ENCODE measurements at places on chromosomes 13 and 19. TPM values are rescaled to one million over a fixed set of nuclear protein-coding genes. Genes with fewer than 3 reads are reported as not detected.

The KISS1R gene
- not detected for total RNA-seq

The AMER2 gene
- not detected for total RNA-seq

The ZNF844 gene
- total RNA-seq = 0.24 TPM

The P2RY11 gene
- total RNA-seq = 1.8 TPM

The ZNF665 gene
- total RNA-seq = not detected

The ZNF85 gene
- 9.4 TPM for total RNA-seq

The ASPDH gene
- not detected for total RNA-seq

The TSSK6 gene
- total RNA-seq = 4.1 TPM

The RFPL4AL1 gene
- not detected for total RNA-seq

The KDELR1 gene
- 155 TPM for total RNA-seq

The PLPP2 gene
- total RNA-seq = 128 TPM

GRCh38 chr13:43132257-43132656 is 108.9 kb downstream of the DNAJC15 start:
- no peak for DNase-seq

- DNase-seq = no peak
Measured at GRCh38 chr19:1396768-1397679, 4.3 kb downstream of the GAMT start.

GRCh38 chr13:51327961-51328360 is 11.5 kb upstream of the SERPINE3 start:
- DNase-seq = no peak

- DNase-seq = peak; percentile 11
Measured at GRCh38 chr13:48165063-48165462, 67.9 kb upstream of the ITM2B start.

- no peak for DNase-seq
Measured at GRCh38 chr13:61410266-61410665, 5.4 kb downstream of the PCDH20 start.

- peak; percentile 10 for DNase-seq
Measured at GRCh38 chr13:37869506-37869755, 141 bp downstream of the TRPC4 start.

- DNase-seq = no peak
Measured at GRCh38 chr19:10320602-10321416, 5.0 kb upstream of the FDX2 start.

DNA sequence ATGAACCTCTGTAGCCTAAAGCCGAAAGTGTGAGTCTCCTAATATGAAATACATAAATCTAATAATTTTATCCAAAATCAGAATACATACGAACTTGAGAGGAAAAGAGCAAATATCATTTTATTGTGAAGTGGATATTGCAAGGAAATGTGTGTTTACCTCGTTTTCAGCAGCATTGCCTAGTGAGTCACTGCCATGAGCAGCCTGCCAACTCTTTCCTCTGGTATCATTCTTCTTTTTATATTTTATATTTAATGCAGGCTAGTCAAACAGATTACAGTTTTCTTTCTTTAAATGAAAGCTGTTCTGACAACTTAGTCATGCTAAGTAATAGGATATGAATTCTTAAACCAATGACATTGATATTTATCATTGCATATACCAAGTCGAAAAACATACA is 44.2 kb downstream of the EDNRB start:
- DNase-seq = no peak

GRCh38 chr13:113557013-113557412 is 27.5 kb upstream of the TFDP1 start:
- DNase-seq = no peak

DNA sequence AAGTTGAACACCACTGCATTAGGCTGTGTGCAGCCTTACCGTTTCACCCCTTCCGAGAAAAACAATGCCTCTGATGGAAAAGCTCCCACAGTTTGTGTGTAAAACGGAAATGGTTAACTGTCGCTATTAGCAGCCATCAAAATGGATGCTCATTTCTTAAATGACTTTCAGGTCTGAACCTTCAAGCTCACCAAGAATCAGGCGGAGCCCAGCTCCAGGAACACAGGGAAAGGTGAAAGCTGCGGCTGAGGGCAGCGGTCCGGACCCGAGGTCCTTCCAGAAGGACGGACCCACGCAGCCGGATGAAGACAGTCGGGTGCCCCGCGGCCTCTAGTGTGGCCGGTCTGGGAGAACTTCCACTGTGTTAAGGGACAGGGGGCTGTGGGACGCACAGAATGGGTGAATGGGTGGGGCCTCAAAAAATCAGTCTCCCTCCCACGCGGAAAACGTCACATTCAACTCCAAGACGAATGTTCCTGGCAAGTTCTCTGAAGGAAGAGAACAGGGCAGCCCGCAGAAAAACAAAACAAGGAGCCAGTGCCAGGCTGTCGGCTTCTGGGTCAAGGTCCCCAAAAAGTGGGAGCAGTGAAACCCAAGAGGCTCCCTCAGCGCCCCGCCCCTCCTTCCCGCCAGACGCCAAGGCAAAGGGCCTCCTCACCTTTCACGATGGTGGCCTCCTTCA is 4.9 kb downstream of the IRS2 start:
- peak; percentile 47 for DNase-seq

DNA sequence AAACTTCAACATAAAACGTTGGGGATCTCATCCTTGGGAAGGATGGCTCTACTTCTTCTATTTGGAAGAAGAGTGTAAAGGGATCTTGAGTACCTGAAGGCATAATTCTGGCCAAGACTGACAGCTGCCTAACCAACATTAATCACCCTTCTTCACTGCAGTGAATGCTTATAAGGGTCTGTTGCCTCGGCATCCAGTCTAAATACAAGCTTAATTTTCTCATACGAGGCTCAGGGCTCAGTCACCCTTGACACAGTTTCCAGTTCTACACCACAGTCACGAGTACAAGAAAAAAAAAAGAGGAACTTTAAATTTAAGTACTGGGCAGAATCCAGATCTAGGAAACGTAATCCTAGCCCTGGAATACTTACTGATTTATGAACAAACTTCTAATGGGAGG is 9.0 kb downstream of the FPR3 start:
- no peak for DNase-seq

DNA sequence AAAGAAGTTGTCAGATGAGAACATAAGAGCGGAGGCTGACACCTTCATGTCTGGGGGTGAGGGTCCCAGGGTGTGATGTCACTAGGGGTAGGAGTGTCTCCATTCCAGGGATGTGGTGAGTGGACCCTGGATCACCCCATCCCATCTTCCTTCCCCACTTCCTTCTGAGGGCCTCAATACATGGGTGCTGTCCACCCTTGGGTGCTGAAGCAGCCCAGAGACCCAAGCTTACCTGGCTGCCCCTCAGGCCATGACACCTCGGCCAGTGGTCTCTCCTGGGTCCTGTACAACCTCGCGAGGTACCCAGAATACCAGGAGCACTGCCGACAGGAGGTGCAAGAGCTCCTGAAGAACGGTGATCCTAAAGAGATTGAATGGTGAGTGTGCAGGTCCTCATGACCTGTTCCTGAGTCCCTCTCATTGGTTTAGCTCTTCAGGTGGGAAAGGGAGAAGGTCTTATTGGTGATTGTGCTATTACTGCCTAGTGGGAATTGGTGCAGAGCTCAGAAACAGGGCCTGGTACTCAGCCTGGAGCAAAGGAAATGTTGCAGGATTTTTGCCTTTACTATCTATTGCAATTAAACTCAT is 37.7 kb upstream of the CYP4F8 start:
- DNase-seq = no peak

DNA sequence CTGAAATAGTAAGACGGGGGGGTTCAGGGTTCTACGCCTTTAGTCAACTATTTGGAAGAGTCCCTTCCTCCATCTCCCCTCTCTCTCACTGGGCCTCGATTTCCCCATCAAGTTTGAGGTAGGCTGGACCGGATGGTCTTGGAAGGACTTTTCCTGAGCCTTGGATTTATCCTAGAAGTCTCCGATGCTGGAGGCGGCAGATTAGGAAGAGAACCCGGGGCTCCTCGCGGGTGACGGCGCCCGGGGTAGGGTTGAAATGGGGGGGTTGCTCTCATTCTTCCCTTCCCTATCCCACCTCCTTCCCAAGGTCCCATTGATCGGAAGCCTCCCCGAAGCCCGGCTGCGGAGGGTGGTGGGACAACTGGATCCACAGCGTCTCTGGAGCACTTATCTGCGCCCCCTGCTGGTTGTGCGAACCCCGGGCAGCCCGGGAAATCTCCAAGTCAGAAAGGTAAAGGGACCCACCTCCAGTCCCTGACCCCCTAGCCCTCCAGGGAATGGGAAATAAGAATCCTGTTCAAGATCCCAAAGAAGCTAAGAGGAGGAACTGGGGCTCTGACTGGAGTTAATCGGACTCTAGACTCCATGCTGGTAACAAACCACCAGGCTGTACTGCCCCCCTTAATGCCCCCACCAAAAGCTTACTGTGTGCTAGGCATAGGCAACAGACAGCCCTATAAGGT is 781 bp downstream of the QPCTL start:
- DNase-seq = peak; percentile 80

- no peak for DNase-seq
Measured at GRCh38 chr13:45362939-45363338, 22.0 kb upstream of the TPT1 start.

DNA sequence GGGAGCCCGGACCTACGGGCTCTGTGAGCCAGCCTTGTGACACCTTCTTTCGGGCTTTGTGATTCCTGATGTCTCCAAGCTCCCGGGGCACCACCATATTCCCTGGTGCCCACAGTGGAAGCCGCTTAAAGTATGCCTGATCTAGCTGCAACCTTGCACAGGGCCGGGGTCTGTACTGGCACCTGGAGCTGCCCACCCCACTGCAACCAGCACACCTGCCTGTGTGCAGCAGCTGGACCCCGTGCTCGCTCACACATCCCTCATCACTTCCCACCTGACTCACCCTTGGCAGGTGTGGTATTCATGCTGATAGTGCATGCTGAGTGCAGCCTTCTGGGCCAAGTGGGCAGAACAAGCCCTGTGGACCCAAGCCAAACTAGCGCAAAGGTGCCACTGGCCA is 1981.1 kb upstream of the PCDH20 start:
- no peak for DNase-seq

DNA sequence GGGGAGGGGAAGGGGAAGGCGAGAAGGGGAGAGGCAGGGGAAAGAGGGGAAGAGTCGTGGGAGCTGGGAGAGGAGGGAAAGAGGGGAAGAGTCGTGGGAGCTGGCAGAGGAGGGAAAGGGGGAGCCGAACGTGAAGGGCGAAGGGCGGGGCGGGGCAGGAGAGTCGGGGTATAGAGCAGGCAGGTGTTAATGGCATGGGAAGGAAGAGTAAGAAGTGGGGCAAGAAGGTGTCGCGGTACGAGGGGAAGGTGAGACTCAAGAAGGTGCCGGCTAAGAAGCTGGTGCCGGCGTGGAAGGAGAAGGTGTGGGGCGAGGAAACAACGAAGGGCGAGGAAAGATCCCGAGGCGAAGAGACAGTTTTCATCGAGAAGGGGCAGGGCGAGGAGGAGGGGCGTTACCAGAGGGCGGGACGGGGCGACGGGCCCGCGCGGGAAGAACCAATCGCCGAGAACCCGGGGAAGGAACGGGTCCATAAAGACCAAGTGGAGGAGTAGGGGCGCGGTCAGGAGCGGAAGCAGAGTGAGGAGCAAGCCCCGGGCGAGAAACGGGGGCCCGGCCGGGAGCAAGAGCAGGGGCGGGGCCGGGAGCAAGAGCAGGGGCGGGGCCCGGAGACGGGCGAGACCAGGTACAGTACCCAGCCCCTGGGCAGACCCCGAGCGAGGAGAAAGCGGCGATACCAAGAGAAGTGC is 463 bp downstream of the CATSPERG start:
- DNase-seq = peak; percentile 99

DNA sequence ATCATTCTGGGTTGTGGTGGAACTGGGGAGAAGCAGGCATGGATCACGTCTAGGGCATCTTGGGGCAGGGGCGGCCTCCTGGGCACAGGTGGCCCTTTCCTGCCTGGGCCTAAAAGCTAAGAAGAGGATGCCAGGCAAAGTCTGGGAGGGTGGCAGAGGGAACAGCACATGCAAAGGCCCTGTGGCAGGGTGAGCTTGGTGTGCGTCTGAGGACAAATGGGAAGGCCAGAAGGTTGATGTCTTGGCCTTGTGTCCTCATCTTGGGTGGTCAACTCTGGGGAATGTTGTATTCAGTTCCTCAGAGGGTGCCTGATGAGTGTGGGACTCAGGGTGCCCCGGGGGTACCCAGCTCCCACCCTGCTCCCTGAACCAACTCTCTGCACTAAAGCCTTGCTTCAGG is 5.4 kb upstream of the PLK5 start:
- DNase-seq = no peak

- no peak for DNase-seq
Measured at GRCh38 chr19:11554160-11554559, 4.9 kb downstream of the ELOF1 start.

DNA sequence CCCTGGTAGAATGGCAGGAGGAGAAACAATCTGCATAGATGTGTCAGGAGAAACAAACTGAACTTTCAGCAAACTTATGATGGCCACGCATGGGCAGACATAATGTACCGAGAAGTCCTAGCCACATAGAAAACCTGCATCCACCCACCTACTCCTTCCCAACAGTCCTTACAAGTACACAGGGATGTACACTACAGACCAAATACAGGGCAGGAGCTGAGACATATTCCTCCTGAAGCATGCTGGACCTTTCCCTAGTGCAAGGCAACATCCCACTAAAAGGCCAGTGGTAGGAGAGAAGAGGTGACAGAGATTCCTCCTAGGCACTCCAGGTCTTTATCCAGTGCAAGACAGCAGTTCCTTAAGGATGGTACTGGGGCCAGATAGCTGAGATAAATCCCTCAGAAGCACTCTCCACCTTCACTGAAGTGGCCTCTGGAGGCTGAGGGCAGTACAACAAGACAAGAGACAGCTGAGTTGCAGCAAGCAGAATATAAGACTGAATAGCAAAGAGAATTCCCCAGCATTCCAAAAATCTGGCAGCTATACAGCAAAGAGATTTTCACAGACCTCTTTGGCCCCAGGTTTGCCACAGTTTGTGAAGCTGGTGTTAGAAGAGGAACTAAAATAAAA is 18.3 kb downstream of the VWA8 start:
- DNase-seq = no peak

- DNase-seq = peak; percentile 2
Measured at GRCh38 chr13:77476456-77476855, 59.0 kb upstream of the SCEL start.

- no peak for DNase-seq
Measured at GRCh38 chr19:2761876-2762782, 20.9 kb downstream of the SGTA start.

- peak; percentile 78 for DNase-seq
Measured at GRCh38 chr13:30832845-30833332, 73.2 kb upstream of the MEDAG start.

GRCh38 chr19:18390065-18390907 is 4.3 kb downstream of the GDF15 start:
- DNase-seq = peak; percentile 62

- peak; percentile 11 for DNase-seq
Measured at GRCh38 chr13:23748109-23748990, 140.8 kb downstream of the MIPEP start.

DNA sequence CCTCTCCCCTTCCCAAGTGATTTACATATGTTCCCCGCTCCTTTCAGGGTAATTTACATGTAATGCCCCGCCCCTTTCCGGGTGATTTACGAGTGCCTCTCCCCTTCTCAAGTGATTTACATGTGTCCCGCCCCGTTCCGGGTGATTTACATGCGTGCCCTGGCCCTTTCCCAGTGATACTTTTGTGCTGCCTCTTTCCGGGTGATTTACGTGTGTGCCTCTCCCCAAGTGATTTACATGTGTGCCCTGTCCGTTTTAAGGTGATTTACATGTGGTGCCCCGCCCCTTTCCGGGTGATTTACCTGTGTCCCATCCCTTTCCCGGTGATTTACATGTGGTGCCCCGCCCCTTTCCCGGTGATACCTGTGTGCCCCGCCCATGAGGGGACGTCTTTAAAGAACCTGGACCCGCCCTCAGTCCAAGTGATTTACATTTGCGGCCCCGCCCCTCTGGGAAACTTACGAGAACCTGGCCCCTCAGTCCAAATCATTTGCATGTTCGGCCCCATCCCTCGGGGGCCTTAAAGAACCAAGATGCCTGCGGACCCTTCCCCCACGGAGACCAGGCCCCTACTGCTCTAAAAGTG is 559 bp upstream of the LENG9 start:
- peak; percentile 100 for DNase-seq

GRCh38 chr19:13579388-13580060 is 73.2 kb upstream of the CACNA1A start:
- DNase-seq = no peak
